ENCODE measurements at places on chromosomes 2 and 18. TPM values are rescaled to one million over a fixed set of nuclear protein-coding genes. Genes with fewer than 3 reads are reported as not detected.

DSC3 gene
- total RNA-seq, result not detected

DTYMK gene
- total RNA-seq, result 64.6 TPM

GRCh38 chr18:77162580-77162979, 30.0 kb upstream of the MBP start:
- DNase-seq, result no peak

PDCD1 gene
- 15.7 TPM for total RNA-seq

GRCh38 chr18:11520536-11520935, 88.9 kb upstream of the SLC35G4 start:
- DNase-seq, result no peak

DNA sequence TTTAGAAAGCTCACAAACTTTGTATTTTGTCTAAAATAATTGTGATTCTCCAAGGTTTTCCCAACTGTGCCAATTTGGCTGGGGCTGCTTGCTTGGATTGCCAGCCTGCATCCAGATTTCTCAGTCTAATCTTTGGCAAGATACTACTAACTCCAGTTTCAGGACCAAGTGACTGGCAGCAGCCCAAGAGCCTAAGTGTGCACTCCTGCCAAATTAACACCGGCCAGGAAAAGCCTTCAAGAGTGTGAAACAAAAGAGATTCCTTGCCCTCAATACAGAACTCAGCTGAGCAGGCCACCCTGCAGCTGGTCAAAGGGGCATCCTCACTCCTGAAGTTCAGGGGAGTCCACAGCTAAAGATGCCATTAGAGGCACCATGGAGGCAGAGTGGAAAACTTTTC, 589.0 kb upstream of the ACVR2A start:
- no peak for DNase-seq

DNA sequence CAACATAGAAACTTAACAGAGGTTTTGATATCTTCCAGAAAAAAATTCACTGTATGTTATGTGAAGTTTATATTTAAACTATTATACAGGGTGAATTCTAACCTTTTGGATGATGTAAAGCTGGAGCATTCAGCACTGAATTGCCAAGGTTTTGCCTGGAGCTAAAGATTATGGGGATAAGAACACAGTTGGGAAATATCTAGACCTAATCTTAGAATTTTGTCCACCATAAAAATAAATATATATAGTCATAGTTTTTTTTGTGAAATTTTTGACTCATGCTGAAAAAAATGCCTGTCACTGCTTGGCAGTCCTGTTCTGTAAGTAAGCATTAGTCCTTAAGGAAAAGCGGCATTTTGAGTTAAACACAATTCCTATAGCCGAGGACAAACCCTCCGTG, 339.3 kb upstream of the TMEFF2 start:
- DNase-seq, result no peak

DNA sequence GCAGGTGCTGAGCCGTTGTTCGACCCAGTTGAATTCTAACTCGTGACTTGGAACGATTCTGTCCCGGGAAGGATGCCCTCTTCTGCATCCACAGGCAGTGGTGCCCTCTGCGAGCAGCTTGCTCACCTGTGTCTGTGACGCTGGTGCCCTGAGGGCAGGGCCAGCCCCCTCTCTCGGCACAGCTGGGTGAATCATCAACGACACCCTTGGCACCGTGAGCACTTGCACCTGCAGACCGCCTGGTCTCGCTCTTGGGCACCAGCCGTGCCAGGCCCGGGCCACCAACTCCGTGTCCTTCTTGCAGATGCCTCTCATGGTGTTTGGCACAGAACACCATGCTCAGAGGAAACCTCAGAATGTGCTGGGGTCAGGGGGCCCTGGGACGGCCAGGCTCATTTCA, 75.0 kb downstream of the SLC66A2 start:
- no peak for DNase-seq

GRCh38 chr2:227462462-227462951, 9.4 kb upstream of the AGFG1 start:
- peak; percentile 38 for DNase-seq

DNA sequence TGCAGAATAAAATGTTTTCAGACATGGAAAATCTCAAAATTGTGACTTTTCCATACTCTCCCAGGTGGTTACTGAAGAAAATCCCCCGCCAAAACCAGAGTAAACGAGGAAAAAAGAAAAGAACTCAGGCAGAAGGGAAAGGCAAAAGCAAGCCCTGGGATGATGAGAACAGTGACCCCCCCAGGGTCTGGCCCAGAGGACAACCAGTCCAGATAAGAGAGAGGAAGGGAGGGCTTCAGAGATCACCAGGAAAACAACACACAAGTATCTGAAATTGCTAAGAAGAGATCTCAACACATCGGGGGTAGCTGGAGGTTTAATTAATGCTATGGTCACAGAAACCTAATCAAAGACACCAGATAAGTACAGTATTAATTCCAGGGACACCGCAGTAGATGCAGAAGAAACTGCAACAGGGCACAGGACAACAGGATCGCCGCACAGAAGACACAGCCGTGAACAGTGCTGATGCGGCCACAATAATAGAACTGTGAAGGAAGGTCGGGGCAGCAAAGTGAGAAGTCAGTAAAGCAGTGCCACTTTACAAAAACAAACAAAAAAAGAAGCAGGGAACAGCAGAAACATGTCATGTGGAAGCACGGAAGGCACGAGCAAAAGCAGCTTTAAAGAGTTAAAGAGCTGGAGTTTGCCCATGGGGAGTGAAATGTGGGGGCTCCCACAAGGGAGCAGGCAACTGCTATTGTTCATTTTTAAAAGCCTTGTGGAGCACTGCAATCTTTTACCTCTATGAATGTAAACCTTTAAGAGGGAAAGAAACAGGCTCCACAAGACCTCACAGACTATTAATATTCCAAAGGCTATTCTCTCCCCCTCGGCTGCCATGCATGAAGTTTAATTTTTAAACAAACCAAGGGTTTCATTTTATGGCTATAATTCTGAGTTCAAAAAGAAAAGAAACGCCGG, 28.4 kb downstream of the FAM168B start:
- no peak for DNase-seq

UGT1A10 gene
- not detected for total RNA-seq

Data from activated T-cell treated with anti-CD3 and anti-CD28 coated beads, Interleukin-2, amount 50 U/mL, for 72 hours (primary cell).